ENCODE measurements at places on chromosomes 1 and 21.

DNA sequence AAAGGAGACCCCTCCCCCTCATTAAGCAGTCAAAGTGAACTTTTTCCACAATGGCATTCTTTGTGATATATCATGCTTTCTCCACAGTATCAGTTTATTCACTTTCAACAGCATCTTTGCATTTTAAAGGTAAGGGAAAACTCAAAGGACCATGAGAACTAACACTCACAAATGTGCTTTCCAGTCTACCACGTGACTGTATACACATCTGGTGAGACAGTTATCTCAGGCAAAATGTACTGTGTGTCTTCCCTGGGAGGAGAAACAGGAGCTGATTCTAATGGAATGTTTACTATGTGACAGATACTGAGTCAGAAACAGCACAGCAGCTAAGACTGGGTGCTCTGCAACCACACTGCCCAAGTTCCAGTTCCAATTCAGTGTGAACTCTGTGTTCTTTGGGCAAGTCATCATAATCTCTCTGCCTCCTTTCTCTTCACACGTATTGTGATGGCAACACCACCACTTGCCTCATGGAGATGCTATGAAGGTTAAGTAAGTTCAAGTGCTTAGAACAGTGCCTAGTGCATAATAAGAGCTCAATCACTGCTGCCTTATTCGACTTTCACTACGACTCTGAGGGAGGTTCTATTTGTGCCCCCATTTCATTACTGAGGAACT, 79.0 kb downstream of the SLC45A1 start:
- DNase-seq = peak; percentile 64

DNA sequence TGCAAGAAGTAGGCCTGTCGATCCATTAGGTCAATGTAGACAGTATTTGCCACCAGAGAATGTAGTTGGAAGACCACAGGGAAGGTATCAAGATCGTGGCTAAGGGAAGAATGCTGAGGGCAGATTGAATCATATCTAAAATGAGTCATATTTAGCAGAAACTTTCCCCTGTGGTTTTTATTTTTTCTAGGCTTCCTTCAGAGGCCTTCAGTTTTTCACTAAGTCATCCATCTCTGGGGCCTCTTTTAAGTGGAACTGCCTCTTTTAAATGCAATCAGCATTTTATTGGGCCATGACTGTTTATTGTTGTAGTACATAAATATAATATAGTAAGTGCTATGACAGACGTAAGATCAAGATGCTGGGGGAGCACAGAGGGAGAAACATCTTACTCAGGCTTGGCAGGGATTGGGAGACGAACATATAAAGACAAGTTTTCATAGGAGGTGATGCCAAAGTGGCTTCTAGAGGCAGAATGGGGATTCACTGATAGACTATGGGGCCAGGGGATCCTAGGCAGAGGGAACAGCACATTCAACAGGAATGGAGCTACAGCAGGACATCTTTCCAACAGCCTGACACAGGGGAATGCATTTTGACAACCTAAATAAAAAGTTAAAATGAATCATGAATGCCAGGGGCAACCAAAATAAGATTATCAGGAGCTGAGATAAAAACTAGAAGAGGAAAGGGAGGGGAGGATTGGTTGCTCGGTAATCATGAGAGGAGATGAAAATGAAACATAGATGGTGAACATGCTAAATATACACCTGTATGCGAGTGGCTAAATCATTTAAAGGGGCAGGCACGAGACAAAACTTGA, 20.1 kb downstream of the UBE2U start:
- peak; percentile 12 for DNase-seq

- DNase-seq = no peak
Observed at GRCh38 chr21:31879911-31880310, 7.1 kb downstream of the HUNK start.

- DNase-seq = peak; percentile 90
Observed at GRCh38 chr21:35530766-35531165, 481.7 kb upstream of the RUNX1 start.

- DNase-seq = no peak
Observed at GRCh38 chr1:156152628-156153027, 757 bp upstream of the SEMA4A start.

- DNase-seq = no peak
Observed at GRCh38 chr1:30451532-30452125, 271.8 kb downstream of the MATN1 start.

GRCh38 chr1:163250382-163250974, 47.8 kb upstream of the RGS5 start:
- no peak for DNase-seq

DNA sequence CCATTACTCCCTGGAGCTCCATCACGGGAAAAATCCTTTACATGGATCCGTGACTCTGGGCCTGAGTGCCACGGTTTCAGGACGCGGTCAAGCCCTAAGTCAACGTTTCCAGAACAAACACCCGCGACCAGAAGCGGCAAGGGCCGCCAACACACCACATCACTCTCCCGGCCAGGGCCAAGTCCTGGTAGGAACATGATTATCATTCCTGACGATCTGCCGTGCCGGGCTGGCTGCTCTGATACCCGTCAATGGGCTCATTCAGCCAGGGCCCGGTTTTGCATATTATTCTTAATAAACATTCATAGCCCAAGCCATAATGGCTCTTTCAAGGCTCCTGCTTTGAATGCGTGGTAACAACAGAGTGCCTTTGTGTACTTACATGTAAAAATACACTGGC, 44.6 kb upstream of the SIM2 start:
- no peak for DNase-seq

DNA sequence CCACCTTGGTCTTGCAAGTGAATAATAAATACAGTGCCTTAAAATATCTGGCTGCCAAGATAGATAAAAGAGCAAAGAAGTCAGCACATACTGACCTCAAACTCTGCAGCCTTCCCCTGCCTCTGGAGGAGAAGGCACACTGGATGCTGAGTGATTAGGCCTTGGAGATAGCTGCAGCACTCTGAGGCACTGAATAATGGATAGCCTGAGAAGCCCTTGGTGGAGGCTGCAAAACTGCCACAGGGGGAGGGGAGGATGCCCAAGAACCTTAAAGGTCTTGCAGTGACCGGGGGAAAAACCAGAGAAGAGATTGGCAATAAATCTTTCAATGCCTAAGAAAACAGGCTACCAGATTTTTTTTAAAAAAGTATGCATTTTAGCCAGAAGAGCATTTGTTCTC, 167.4 kb upstream of the PRMT6 start:
- DNase-seq = no peak

DNA sequence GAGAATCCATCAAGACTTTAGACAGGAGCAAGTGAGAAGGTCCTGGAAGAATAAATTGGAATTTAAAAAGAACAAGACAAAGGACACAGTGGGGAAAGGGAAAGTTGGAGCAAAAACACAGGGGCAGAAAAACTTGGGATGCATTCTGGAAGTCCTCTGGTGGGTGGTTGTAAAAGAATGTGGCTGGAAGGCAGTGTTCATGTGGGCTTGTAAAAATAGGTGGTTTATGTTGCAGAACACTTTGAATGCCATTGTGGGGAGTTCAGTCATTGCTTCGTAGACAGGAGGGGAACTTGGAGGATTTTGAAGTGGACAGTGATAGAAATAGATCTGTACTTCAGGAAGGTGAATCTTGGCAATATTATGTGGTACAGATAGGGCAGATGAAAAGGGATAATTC, 15.2 kb downstream of the KIF1B start:
- no peak for DNase-seq

DNA sequence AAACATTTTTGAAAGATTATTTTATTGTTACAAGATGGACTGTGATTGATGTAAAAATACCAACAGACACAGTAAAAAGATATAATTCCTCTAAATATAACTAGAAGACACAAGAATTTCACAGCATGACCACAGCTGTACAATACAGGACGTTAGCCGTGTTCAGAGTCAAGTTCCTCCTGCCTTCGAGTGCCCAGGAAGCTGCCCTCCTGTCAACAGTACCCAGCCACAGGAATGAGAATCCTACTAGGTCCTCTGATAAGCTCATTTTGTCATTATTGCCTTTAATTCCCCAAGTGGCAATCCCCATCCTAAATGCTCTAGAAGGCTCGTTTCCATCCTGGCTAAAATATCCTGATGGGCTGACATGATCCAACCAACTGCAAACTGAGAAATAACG, 16.4 kb upstream of the CAPN2 start:
- DNase-seq = no peak

DNA sequence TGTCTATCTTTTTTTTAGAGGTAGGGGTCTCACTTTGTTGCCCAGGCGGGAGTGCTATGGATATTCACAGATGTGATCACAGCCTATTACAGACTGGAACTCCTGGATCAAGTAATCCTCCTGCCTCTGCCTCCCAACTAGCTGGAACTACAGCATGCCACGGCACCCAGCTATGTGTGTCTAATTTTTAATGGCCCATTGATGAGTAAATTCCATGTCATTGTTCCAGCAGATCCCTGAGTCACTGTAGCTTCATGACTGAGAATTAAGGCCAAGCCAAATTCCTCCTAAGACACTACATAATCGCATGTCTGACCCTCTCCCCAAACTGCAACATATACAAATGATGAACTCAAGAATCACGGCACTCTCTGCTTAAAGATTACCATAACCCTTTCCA, 84.2 kb upstream of the RGS2 start:
- no peak for DNase-seq

GRCh38 chr1:26410706-26411623, at the start of gene LIN28A:
Gene LIN28A (plus strand): TSS chr1:26410817. CDS start chr1:26410892, 75 bp downstream.
- DNase-seq = no peak

GRCh38 chr1:168933141-168933805, 173.2 kb upstream of the ATP1B1 start:
- no peak for DNase-seq

DNA sequence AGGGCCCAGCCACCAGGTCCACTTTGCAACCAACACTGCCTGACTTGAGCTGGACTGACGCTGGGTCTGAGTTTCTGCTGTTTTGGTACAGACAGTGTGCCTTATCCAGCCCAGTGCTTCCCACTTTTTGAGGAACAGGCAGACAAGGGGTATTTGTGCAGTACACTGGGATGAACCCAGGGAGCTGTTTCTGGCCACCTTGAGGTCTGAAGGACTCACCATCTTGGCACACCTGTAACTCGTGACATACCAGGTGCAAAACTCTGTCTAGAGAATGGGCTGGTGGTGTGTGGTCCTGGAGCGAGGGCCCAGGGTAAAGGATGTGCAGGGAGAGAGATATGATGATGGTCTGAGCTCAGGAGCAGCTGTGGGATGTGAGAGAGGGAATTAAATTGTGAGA, 148.6 kb downstream of the PCP4 start:
- no peak for DNase-seq

- DNase-seq = no peak
Observed at GRCh38 chr1:183274836-183275235, 88.8 kb downstream of the LAMC2 start.

DNA sequence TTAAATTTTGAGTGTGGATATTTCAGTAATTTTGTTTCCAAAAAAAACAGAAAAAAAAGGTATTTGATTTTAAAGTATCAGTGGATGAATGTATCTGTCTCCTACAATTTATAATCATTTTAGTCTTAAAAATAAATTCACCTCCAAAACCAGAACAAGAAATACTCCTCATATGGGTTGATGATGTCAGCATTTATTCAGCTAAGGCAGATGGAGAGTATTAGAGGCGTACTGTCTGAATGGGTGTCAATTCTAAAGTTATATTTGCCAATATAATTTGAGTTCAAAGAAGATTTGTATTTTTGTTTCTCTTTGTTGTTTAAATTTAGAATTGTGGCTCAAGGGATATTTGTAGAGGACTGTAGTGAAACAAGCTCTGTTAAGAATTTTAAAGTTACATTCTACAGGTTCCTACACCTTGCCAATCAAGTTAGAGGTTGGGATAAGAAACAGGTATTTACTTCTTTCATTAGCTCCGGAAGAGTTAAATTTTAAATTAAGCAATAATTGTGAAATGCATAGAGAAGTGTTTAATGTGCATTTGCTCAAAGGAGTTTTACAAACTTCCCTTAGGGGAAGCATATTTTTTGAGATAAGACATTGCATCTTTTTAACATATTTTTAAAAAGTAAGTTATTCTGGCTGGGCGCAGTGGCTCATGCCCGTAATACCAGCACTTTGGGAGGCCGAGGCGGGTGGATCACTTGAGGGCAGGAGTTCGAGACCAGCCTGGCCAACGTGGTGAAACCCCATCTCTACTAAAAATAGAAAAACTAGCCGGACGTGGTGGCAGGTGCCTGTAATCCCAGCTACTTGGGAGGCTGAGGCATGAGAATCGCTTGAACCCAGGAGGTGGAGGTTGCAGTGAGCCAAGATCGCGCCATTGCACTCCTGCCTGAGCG, 1.2 kb downstream of the PLA2G4A start:
- DNase-seq = peak; percentile 48

DNA sequence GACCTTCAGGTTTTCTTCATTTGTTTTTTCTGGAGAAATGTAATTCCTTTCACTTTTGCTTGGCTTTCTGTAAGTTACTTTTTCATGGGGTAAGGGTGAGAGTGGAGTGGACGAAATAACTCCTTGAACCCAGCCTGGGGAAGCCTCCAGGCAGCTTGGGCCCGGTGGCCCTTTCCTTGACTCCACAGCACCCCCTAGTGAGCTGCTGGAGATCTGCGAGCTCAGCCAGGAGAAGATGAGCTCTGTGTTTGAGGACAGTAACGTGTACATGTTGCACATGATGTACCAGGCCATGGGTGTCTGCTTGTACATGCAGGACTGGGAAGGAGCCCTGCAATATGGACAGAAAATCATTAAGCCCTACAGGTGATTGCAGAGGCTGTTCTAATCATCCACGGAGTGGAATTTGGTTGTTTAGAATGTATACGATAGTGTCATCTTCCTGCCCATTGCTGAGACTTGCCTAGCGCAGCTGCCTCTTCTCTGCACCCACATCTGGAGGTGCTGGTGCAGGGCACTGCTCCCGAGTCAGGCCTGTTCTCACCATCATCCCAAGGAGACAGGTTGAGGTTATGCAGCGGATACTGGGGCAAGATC, 51.0 kb downstream of the SMYD2 start:
- DNase-seq = peak; percentile 50

GRCh38 chr1:25909040-25909439, 2.8 kb upstream of the STMN1 start:
- no peak for DNase-seq

DNA sequence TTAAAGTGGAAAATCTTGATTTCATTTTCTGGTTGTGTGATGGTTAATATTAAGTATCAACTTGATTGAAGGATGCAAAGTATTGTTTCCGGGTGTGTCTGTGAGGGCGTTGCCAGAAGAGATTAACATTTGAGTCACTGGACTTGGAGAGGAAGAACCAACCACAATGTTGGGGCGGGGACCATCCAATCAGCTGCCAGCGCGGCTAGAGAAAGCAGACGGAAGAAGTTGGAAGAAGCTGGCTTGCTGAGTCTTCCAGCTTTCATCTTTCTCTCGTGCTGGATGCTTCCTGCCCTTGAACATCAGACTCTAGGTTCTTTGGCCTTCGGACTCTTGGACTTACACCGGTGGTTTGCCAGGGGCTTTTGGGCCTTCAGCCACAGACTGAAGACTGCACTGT, 832.6 kb upstream of the TMPRSS15 start:
- no peak for DNase-seq

DNA sequence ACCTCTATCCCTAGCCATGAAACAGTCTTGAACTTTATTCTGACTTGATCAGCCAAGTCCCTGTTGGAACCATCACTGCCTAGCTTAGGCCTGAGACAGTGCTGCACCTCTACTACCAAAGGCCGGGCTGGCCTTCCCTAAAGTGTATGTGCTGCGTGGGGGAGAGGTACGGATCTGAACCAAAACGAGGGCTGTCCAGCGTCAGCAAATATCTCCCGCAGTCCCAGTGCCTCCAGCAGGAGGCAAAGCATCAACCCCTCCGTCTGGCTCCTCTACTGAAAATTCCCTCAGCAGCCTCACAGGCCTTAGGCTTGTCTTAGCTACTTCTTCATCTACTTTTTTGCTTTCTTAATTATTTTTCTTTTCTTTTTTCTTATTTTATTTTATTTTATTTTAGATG, 33.3 kb upstream of the KIF26B start:
- DNase-seq = no peak
